T-helper 9 cell (primary cell): ENCODE measurements at places on chromosomes 6 and 20.
A peak's percentile ranks its signal among the peaks of the same experiment; 100 is the strongest.

DNA sequence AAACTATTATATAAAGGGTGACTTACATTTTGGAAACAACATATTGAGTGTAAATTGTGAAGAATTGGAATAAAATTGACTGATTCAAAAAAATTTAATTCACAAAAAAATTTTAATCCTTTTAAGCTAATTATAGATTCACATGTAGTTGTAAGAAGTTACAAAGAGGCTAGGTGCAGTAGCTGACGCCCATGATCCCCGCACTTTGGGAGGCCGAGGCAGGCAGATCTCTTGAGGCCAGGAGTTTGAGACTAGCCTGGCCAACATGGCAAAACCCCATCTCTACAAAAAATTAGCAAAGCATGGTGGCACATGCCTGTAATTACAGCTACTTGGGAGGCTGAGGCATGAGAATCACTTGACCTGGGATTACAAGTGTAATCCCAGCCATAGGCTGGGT is 30.3 kb upstream of the KHDC1 start:
- DNase-seq, result no peak

DNA sequence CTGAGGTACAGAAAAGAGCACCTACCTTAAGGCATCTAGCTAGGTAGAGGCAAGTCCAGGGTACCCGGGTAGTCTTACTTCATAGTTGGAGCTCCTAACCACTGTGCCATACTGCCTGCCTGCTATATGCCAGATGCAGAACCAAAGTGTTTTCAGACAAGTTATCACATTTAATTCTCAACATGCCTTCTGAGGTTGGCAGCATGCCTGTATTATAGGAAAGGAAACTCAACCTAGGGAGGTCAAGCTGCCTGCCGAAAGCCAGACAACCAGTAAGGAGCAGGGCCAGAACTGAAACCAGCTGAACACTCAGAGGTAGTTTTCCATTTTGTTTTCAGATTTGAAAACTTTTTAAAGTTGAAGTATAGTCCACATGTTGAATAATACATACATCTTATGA is 5.4 kb downstream of the CTNNBL1 start:
- no peak for DNase-seq

DNA sequence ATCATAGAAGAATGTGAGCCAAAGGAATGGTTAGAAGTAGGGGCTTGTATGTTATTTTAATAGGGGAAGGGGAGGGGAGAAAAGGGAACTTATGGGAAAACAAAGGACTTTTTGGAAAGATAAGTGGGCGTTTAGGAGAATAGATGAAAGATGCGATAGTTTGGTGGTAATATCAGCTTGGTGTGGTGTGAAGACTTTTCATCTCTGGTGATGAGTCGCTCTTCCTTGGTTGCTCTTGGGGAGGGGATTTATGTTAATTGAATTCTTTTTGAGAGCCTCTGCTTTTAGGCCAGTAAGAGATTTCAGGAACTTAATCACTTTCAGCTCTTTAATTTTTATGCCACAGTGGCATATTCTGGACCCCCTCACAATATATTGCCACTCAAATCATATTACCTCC is 10.8 kb downstream of the HECA start:
- no peak for DNase-seq

GRCh38 chr6:134328138-134328537 is 10.2 kb upstream of the SGK1 start:
- no peak for DNase-seq

GRCh38 chr20:45781391-45781931 is 10.2 kb downstream of the WFDC3 start:
- no peak for DNase-seq

DNA sequence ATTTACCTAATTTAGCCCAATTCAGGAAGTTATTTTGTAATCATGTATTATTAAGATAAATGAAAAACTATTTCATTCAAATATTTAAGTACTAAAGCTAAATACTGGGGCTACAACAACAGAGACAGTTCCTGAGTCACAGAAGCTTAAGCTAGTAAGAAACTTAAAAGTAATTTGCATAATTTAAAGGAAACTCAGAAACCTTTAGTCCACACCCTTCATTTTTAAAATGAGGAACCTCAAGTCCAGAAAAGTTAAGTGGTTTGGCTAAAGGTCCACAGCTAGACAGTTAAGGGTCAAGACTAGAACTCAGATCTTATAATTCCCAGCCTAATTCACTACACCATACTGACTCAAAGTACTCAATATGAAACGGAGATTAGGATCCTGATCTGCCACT is 7.2 kb downstream of the LMBRD1 start:
- DNase-seq, result no peak

DNA sequence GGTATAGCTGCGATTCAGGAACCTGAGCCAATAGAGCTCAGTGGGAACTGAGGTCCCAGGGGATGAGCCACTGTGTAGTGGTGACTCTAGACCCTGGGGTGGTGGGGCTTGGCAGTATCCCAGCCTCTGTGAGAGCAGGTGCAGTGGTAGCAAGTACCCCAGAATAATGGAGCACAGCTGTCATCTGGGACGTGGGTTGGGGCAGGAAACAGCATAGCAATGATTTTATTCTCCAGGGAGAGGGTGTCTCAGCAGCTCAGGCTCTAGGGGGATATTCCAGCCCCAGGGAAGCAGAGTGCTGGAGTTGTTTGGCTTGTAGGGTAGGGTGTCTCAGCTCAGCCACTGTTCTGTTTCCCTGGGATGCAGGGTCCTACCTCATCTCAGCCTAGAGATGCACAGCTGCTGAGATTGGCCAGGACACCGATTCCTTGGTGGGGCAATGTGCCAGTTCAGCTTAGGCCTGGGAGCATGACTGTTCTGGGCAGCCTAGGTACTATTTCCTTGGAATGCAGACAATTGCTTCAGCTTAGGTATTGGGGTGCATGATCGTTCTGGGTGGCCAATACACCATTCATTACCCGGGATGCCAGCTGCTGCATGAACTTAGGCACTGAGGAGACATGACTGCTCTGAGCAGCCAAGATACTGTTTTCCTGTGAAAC is 34.0 kb upstream of the NUP153 start:
- no peak for DNase-seq

DNA sequence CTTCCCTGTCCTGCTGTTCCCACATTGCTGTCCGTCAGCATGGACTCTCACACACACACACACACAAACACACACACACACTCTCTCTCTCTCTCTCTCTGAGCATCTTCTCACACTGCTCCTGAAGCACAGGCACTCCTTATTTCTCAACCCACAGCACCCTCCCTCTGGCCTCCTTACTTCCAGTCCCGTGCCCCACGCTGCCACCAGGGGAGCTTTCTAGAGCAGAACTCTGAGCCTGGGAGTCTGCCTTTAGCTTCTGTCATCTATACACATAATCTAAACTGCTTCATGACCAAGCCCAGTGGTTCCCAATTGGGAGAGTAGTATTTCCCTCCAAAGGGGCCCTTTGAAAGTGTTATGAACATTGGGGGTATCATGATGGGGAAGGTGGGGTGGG is 29.1 kb downstream of the HECA start:
- peak; percentile 21 for DNase-seq

- no peak for DNase-seq
These were observed 32.4 kb downstream of the MDGA1 start for GRCh38 chr6:37665304-37665703.

- DNase-seq, result no peak
These were observed 64.5 kb downstream of the JAG1 start for GRCh38 chr20:10609276-10609675.

DNA sequence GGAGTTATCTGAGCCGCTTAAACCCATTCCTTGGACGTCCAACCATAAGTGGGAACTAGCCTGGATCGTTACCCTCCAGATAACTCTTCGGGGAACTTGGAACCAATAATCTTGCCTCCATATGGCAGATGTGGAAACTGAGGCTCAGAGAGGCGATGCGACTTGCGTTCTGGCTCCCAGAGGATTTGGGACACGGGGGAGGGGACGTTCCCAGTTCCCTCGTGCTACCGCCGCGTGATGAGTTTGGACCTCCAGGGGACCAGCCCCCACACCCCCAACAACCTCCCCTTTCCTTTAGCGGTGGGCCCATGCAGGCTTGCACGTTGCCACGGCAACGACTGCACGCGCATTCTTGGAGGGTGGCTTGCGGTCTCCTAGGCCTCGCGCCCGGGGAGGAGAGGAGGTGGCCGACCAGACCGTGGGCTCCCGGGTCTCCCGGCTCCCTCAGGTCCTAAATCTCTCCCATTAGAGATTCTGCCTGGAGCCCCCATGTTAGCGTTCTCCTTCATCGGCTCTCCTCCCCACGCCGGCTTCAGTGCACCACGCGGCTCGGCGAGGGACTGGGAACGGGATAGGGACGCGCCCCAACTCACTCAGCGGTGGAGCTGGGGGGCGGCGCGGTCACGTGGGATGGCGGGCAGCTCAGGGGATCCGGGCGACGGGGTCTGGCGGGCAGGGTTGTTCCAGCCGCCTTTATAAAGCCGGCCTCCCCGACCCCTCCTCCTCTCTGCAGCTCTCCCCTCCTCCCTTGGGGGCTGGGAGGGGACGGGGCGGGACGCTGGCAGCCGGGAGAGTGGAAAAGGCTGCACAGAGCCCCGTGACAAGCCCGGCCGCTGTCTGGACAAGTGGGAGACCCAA is at the start of gene PLTP:
PLTP (minus strand) TSS at position 670 of the 858 bp plus-strand sequence. CDS start 703 bp downstream, outside the sequence.
- peak; percentile 20 for DNase-seq

- no peak for DNase-seq
These were observed 53.9 kb downstream of the STX7 start for GRCh38 chr6:132458887-132459604.

- DNase-seq, result no peak
These were observed 75.1 kb downstream of the SLC2A10 start for GRCh38 chr20:46784436-46785127.

GRCh38 chr6:170489836-170490235 is 63.3 kb downstream of the PSMB1 start:
- no peak for DNase-seq

DNA sequence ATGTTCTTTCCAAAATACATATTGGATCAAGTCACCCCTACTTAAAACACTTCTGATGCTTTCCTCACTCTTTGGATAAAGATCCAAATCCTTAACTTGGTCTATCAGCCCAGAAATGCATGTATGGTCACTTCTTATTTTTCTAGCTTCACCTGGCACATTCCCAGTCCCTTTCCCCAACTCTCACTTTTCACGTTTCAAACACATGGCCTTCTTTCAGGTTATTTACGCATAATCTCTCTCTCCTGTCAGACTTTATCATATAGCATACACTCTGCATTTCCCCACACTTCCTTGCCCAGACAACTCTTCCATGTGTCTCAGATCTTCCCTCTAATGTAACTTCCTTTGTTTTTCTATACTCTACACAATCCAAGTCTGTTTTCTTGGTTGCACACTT is 12.8 kb downstream of the PHIP start:
- no peak for DNase-seq

GRCh38 chr20:549722-550496 is 6.3 kb upstream of the CSNK2A1 start:
- DNase-seq, result no peak
